ENCODE measurements at places on chromosomes 1 and 21.

GRCh38 chr1:14626869-14627607 lies 28.6 kb downstream of the KAZN start:
- DNase-seq = no peak

GRCh38 chr1:38736399-38736798 lies 123.2 kb downstream of the RRAGC start:
- no peak for DNase-seq

- DNase-seq = no peak
These were observed 1.5 kb downstream of the CCDC185 start for GRCh38 chr1:223394706-223395105.

- no peak for DNase-seq
These were observed 11.7 kb upstream of the ALPL start for GRCh38 chr1:21497466-21498061.

GRCh38 chr21:34707876-34708325 lies 39.1 kb downstream of the CLIC6 start:
- peak; percentile 7 for DNase-seq

GRCh38 chr1:117653195-117653594 lies 47.3 kb downstream of the TENT5C start:
- DNase-seq = no peak

DNA sequence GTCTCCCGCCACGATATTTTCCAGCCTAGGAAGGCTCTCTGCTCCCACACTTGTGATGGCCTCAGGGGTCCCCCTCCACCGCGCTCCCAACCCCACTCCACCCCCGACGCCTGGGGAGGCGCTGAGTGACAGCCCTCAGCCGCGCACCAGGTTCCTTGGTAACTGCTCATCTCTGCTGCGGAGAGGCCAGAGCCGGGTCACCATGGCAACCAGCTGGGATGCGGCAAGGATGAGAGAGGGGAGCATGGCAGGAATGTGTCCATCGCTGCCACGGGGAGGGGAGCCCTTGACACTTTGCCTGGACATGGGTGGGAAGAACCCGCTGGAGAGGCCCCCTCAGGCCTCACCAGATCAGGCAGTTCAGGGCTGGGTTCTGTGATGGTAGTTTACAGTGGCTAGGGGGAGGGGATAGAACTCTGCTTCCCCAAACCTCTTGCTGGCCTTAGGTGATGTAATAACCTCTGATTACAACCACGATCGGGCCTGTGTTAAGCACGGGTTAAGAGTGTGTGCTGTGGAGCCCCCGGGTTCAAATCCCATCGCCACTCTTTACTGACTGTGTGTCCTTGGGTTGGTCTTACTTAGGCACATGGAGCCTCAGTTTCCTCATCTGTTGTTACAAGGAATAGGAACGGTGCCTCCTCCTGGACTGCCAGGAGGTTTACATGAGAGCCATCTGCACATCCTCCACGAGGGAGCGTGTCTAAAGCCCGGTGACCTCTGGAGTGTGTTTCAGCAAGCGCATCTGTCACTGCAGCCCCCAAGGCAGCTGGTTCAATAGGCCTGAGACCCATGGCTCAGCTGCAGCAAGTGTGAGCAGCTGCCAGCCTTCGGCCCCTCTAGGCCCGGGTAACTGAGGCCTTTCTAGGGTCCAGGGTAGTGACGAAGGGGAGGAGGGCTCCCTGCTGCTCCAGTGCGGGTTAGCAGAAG lies 6.3 kb downstream of the KIF17 start:
- no peak for DNase-seq

DNA sequence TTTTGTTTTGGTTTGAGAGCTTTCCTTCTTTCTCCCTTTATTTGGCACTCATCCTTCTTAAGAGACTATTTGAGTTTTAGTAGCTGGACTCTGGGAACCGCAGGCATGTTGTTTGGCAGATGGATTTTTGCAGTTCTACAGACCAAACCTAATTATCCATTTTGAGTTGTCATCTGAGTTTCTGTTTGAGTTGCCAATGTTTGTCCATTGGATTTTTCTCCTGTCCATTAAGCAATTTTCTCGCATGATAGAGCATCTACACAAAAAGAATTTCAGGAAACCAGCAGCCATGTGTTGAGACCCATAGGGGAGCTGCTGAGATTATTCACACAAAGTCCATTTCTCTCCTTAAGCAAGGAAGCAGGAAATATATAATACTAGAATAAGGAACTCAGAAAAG lies 17.2 kb upstream of the CXADR start:
- DNase-seq = no peak

DNA sequence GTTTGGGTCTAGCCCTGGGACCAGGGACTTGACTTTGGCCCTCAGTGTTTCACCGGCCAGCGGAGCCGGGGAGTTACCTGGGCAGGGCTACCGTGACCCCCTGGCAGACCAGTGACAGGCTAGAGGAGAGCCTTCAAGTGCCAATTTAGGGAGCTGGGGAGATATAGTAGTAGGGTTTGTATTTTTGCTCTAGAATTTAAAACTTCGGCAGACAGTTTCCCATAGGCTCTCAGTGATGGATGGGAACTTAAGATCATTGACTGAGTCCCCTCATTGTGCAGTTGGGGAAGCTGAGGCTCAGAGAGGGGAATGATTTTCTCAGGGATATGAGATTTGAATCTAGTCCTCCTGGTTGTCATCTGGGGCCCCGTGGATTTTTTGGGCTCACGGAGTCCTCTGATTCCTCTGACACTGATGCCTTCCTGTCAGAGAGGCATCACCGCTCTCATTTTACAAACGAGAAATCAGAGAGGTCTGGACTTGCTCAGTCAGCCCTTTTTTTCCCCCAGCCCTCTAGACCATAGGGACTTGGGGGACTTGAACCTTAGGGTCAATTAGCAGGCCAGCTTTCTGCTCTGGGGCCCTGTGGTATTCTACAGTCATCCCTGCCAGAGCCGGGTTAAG lies 58.3 kb upstream of the ACOT11 start:
- no peak for DNase-seq

DNA sequence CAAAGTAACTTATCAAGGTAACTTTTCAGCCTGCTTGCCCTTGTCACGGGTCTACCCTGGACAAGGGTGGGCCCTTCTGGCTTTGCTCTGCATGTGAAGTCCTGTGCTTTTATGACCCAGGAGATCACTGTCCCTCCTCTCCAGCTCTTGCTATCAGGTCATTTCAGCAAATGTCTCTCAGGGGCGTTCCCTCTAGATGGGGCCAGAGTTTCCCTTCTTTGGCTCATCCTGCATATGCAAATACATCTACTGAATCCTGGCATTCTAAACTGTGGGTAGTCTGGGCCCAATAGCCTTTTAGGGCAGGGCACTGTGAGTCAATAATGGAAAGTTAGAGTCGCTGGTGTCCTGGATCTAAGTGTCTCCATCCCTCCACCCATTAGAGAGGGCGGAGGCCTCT lies 366.9 kb upstream of the USP24 start:
- DNase-seq = no peak

DNA sequence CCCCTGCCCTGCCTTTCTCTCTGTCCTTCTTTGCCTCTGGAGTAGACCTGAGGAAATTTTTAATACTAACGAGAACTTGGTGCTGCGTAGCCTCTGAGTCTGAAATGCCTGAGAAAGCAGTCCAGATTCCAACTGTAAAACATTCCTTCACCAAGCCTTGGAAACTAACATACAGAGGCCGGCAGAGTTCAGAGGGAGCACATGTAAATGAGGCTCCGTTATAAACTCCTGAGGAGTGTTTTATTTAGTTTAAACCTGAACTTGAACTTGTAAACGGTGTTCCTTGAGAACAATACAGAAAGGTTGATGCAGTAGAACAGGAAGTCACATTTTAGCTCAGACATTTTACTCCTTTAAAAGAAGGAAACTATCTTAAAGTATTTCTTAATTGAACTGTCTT lies 280.7 kb downstream of the TM2D1 start:
- no peak for DNase-seq

DNA sequence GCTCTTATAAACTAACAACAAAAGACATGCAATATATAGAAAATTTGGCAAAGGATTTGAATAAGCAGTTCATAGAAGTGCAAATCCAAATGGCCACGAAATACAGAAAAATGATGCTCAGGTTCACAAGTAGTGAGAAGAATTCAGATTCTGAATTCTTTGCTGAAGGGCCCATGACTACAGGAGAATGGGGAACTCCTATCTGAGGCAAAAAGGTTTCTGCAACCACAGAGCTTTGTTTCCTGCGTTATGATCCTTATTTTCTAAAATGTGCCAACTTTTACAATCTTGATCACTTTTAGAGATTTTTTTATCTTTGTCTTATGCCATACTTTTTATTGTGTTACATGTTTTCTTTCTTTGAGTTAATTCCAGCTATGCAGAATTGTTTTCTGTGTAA lies 91.3 kb downstream of the ITSN1 start:
- no peak for DNase-seq

DNA sequence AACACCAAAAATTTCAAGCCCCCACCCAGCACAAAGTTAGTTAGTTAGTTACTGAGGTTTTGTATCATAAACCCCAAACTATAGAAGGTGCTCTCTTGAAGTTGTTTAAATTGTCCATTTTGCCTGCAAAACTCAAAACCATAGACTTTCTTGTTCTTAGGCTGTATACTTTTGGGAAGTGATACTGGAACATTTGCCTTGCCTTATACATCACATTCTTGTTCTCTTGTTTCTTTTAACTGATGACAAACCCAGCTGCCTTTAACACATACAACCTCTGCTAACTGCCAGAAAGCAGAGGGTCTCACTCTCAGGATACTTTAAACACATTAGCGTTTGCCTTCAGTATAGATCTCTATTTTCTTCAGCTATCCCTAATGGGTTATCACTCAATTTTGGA lies 570.5 kb downstream of the MRPL39 start:
- no peak for DNase-seq

- no peak for DNase-seq
These were observed 8.2 kb upstream of the MAPKAPK2 start for GRCh38 chr1:206676499-206676898.

DNA sequence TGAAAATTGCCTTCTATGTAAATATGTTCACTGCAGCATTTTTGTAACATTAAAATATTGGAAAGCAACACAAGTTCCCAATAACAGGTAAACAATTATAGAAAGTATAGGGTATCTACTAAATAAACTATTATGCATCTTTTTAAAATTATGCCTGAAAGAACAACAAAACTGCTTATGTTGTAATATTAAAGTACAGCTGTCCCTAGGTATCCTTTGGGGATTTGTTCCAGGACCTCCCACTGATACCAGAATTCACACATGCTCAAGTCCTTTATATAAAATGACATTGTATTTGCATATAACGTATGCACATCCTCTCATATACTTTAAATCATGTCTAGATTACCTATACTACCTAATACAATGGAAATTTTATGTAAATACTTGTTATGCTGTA lies 121.8 kb upstream of the TNFSF4 start:
- no peak for DNase-seq

- no peak for DNase-seq
These were observed 15.4 kb downstream of the TMED5 start for GRCh38 chr1:93164816-93165215.

DNA sequence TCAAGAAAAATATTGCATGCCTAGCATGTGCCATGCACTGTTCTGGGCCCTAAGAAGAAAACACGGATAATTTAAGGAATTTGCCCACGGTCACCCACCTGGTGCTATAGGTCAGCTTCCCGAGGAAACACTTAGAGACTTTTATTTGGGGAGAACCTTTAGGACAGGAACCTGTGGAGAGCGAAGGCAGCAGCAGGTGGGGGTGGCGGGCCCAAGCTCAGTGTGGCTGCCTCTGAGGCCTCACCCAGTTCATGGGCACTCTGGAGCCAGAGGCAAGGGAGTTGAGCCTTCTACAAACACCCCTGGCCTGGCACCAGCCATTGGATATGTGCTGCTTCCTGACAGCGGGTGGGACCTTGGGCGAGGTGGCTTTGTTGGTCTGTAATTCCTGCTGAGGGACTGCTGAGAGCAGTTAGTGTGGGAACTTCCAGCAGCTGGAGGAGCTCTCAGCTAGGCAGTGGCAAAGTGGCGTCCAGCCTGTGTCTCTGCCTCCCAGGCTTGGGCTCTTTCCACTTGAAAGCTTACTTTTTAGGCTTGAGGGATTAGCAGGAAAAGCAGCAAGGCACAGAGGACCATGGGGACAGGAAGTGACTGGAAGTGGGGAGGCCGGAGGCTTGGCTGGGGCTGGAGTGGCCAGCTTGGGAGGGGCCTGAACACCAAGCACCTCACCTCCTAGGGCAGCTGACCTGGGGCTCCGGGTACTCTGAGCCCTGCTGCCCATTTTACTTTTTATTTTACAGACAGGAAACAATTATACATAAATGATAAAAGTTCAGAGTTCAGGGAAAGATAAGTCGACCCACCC lies 19.1 kb downstream of the MRPL37 start:
- no peak for DNase-seq

GRCh38 chr1:199273837-199274379 lies 635.1 kb downstream of the PTPRC start:
- no peak for DNase-seq

- DNase-seq = no peak
These were observed 279.5 kb downstream of the FOXD2 start for GRCh38 chr1:47717341-47717740.

DNA sequence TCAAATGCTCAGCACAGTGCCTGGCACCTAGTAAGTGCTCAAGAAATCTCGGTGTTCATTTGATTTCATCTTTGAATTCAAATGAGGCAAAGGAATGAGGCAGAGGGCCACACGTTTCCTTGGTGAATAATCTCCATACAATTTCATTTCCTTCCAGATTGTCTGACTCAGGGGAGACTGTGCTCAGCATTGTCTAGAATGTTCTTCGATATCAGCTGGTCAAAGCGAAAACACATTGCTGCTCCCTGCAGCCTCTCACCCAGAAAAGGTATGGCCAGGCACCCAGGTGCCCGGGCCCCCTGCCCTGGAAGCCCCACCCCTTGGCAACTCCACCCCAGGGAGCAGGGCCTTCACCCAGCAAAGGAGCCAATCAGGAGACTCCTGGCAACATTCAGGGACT lies 55.8 kb downstream of the FBXO2 start:
- no peak for DNase-seq

DNA sequence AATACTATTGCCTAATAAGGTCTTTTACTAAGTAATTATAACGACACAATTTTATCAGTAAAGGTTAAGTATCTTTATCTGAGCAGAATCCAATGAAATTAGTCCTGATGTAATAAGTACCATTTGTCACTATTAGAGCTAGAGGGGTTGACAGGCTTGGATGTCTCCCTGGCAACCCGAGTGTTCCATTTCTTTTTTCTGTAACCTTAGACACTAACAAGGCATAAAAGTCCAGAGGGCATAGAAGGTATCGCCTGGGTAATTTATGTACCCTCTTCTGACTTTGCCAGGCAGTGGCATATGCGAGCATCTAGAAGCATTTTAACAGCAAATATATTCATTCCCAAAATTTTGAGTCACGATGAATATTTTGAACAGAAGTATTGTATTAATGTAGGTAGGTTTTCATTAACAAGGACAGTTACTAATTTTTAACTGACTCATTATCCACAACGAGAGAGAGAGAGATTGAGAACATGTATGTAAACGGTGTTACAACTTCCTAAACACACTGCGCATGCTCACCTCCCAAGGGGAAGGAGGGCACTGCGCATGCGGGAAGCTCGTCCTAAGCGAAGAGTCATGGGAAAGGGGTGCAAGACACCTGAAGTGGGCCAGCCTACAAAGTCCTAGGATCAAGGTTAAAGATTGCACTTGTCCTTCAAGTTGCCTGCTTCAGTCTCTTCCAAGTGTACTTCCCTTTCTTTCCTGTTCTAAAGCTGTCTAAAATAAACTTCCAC lies 423.9 kb downstream of the DSCAM start:
- no peak for DNase-seq

GRCh38 chr21:38814126-38815059 lies 8.7 kb downstream of the ETS2 start:
- no peak for DNase-seq

GRCh38 chr1:233097959-233098580 lies 147.7 kb downstream of the NTPCR start:
- no peak for DNase-seq
